ENCODE measurements at places on chromosomes 3 and 15.

DNA sequence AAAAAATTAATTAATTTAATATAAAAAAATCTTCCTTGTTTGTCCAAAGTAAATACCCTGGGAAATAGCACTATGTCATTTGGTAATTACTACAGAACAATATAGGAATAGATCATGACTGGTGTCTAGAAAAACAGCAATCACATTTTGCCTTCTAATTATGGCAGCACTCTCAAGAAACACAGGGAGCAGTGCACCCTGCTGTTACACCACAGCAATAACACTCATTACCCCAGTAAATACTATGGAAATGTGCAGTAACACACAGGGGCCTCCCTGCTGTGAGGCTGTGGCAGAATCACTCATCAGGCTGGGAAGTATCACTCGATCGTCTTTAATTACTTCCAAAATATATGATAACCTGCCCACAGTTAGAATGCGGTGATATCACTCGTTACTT, 646.0 kb downstream of the TUSC7 start:
- DNase-seq: peak; percentile 19

- DNase-seq: no peak
Observed at GRCh38 chr15:28096411-28096669, 2.8 kb downstream of the OCA2 start.

- DNase-seq: no peak
Observed at GRCh38 chr15:101122806-101123205, 129.0 kb downstream of the CHSY1 start.

DNA sequence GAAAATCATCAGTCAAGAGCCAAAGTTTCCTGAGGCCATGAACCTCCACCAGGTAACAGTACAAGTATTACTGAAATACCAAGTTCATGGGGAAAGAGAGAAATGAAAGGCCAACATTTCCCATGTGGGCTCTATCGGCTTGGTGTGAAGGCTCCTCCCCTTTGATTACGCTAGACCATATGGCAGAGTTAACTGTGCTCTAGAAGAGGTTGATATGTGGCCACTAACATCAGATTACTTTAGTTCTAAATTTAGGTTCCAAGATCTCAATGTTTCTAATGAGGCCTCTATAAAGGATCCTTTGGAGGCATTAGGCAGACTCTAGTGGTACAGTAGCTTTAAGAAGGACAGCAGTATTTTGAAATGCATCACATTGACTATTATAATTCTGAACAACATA, 127.1 kb downstream of the SEMA6D start:
- no peak for DNase-seq

- no peak for DNase-seq
Observed at GRCh38 chr3:152079980-152080379, 188.7 kb upstream of the MBNL1 start.

DNA sequence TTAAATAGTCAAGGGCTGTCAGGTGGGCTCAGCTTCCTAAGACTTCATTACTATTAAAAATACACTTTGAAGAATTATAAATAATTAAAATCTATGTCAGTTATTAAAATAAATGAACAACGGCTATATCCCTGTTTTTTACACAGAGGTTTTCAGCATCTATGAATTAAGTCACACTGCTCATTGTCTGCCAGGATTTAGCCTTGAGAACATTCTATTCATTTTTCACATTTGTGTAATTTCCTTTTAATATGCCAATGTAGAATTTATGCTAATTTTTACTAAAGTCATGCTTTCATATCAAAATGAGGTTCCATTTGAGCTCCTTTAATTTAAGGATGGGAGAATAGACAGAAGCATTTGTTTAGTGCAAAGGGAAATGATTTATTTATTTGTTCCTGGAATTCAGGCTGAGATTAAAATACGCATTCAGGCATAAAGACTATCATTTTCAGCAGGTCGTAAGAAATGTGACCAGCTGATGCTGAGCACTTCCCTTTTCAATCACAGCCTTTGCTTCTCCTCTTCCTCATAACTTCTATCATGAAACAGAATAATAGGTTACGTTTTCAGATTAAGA, 345.1 kb downstream of the MFSD1 start:
- no peak for DNase-seq

- DNase-seq: no peak
Observed at GRCh38 chr3:43028001-43028400, 48.9 kb downstream of the GASK1A start.

- DNase-seq: no peak
Observed at GRCh38 chr3:42265059-42265991, 660 bp downstream of the CCK start.

DNA sequence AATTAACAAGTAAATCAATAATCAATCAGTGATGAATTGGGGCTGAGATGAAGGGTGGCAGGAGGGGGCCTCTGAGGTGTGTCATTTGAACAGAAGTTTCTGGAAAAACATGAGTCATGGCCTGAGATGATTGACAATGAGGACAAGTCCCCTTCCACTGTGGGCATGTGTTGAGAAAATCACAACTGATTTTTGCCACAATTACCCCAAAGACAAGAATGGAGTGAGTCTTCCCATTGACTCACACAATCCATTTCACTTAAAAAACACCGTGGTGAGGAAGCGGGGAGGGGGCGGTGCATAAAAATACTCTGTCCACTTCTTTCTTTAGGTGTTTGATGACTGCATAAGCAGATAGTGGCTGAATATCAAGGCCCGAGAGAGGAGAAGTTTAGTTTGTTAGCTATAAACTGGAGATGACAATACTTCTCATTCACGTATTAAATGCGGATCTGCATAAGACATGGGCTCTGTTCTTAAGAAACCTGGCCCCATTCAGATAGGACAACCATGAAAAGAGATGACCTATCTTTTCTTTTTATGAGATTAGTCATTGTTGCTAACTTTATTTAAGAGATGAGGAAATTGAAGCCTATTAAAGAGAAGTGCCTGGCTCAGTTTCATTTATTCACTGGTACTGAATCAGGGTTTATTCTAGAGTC, 34.7 kb downstream of the SHC4 start:
- no peak for DNase-seq

DNA sequence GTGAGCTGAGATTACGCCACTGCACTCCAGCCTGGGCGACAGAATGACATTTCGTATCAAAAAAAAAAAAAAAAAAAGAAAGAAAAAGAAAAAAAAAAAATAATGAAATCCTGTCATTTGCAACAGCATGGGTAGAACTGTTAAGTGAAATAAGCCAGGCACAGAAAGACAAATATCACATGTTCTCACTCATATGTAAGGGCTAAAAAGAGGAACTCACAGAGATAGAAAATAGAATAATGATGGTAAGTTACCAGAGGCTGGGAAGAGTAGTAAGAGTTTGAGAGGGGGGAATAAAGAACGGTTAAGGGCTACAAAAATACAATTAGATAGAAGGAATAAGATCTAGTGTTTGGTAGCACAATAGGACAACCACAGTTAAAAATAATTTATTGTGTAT, 19.7 kb downstream of the DENND6A start:
- no peak for DNase-seq

Data from NCI-H1092 (cell line).